ENCODE measurements at places on chromosomes 11 and 22. TPM values are rescaled to one million over a fixed set of nuclear protein-coding genes. Genes with fewer than 3 reads are reported as not detected.

Gene CABP4
- 3.3 TPM for total RNA-seq

Gene APBB1
- total RNA-seq: 56.0 TPM

Gene PGAP2
- 18.0 TPM for total RNA-seq

Gene BAIAP2L2
- 0.63 TPM for total RNA-seq

Gene YPEL1
- total RNA-seq: 17.3 TPM

Gene NXPE1
- total RNA-seq: not detected

Gene B3GAT1
- 10.5 TPM for total RNA-seq

Gene DNAJB13
- not detected for total RNA-seq

Gene SMTNL1
- total RNA-seq: not detected

Gene CLDN5
- total RNA-seq: 0.38 TPM

Gene EHD1
- 138 TPM for total RNA-seq

Gene TMEM225
- total RNA-seq: not detected

Gene MS4A14
- not detected for total RNA-seq

Gene MGAT3
- total RNA-seq: 0.55 TPM

Gene LUZP2
- total RNA-seq: not detected

Gene MAPK8IP2
- total RNA-seq: 0.18 TPM

Gene LYVE1
- total RNA-seq: not detected

Gene NAGA
- total RNA-seq: 35.0 TPM

Gene PANX3
- not detected for total RNA-seq

Gene CSF2RB
- 3.0 TPM for total RNA-seq

Gene PATE2
- total RNA-seq: not detected

Gene RPS19BP1
- total RNA-seq: 60.7 TPM
